B cell (primary cell): ENCODE measurements at places on chromosomes 11 and 22.

DNA sequence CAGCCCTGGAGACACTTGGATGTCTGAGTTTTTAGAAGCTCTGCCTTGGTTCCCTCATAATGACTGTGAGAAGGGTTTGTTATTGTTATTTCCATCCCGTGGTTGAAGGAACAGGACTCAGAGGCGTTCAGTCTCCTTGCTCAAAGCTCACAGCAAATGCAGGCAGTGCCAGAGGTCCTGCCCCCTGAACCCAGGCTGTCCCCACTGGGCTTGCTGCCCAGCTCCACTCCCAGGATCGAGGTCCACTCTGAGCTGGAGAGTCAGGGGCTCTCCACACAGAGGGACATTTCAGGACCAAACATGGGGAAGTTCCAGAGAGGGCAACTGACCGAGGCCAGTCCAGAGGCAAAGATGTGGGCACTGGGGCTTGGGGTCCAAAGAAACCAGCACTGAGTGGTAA is 14.8 kb downstream of the FGF4 start:
- no peak for DNase-seq

DNA sequence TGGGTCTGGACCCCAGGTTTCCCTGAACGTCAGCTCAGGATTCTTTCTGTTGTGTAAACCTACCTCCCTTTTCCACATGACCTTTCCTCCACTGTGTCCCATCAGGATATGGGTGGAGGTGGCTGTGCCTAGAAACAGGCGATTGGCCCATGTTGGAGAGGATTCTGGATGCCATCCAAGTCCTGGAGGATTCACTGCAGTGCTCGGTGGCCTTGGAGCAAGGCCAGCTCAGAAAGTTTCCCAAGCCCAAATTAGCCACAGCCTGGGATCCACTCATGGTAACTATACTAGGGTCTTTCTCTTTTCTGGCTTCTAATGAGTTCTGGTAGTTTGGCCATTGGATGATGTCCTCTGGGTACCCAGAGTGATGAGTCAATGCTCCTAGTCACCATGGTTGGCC is 141.6 kb downstream of the SNX19 start:
- no peak for DNase-seq

GRCh38 chr11:19628018-19628417 is 84.6 kb upstream of the NAV2 start:
- no peak for DNase-seq

- DNase-seq, result no peak
These were observed 309.5 kb downstream of the CADM1 start for GRCh38 chr11:115194802-115195110.

DNA sequence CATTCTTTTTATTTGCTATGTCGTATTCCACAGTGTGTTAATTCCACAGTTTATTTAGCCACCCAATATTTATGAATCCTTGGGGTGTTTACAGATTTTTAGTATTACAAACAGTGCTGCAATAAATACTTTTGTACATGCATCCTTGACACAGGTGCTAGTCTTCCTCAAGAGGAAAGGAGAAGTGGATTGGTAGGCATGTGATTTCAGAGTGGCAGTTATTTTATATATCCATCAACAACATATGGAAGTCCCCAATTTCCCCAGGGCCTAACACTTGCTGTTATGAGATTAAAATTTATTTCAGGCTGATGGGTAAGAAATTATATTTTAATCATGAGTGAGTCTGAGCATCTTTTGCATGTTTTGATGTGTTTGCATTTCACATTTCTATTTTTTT is 17.9 kb downstream of the TRIM44 start:
- no peak for DNase-seq
